T-helper 17 cell (primary cell): ENCODE measurements at places on chromosomes 13 and 19.

GRCh38 chr13:90185734-90186133 is 1161.8 kb upstream of the MIR17HG start:
- DNase-seq, result no peak

- no peak for DNase-seq
Observed at GRCh38 chr19:42555801-42556200, 27.5 kb upstream of the CEACAM1 start.

DNA sequence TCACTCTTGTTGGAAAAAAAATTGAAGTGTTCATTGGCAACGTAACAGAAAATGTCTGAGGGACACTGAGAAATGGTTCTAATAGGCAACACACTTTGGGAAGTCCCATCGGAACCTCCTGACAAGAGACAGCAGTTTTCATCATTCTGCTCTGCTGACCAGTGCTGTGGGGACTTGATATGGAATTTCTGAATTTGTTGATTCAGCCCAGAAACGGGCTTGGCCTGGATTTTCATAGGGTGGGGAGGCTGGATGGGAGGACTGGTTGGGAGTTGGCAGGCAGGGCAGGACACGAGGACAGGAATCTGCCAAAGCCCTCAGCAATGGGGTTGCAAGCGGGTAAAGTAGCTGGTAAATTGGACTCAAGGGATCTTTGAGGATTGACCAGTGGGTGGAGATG is 96.5 kb downstream of the DCT start:
- DNase-seq, result no peak

GRCh38 chr19:5632657-5633056 is 9.8 kb downstream of the SAFB start:
- no peak for DNase-seq

GRCh38 chr13:74274916-74275315 is 140.7 kb upstream of the KLF12 start:
- no peak for DNase-seq

- no peak for DNase-seq
Observed at GRCh38 chr19:47380559-47380958, 31.4 kb downstream of the DHX34 start.

GRCh38 chr19:36009633-36010379 is 1.2 kb upstream of the SYNE4 start:
- DNase-seq, result no peak

- DNase-seq, result peak; percentile 49
Observed at GRCh38 chr19:38877781-38878574, at the start of gene RINL. Gene RINL (minus strand): TSS chr19:38878275. CDS start chr19:38876742, 1,533 bp downstream.

GRCh38 chr13:113763961-113764792 is 5.2 kb downstream of the TMEM255B start:
- DNase-seq, result no peak

DNA sequence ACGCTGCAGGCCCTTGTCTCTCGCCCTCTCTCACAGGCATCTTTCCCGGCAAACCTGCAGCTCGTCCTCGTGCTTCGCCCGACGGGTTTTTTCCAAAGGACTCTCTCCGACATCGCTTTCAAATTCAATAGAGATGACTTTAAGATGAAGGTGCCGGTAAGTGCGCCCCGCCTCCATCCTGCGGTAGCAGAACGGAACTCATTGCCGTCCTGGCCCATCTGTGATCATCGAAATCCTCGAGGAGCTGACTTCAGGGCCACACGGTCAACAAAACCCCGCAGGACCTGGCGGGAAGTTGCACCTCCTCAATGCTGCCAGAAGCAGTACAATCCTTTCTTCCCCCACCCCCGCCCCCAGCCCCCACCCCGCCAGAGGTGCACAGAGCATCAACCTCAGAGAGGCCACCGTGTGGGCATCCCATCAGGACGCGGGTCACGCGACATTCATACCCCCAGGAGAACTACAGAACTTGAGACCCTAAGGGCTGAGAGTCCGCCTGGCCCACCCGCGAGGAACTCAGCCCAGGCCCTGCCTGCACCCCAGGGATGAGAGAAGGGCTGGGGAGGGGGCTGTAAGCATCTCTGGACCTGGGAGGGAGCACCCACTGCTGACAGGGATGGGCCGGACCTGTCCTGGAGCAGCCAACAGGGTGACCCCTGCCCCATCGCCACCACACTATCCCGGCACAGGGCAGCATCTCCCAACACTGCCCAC is 44.9 kb upstream of the F7 start:
- no peak for DNase-seq

DNA sequence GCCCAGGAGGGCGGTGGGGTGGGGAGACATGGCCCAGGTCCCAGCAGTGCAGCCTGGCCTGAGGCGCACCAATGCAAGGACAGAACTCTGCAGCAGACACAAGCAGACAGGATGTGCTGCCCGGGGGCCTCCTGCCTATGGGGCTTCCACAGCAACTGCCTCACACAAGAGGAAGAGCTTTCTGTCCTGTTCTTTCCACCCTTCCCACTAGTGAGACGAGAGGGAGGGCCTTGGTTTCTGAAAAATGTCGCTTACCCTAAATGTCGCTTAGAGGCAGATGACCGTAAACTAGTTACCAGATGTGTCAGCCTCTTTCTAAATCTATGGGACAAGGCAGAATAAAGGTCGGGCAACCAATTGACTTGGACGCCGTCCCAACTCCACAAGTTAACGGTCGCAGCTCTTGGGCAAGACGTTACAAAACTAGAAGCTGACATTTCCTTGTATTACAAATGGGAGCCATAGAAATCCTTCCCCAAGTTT is at the start of gene LAIR1:
LAIR1 (minus strand) TSS at position 157 of the 483 bp plus-strand sequence; CDS start at position 30, 127 bp downstream.
- DNase-seq, result no peak

GRCh38 chr19:36009220-36009619 is 607 bp upstream of the SYNE4 start:
- DNase-seq, result peak; percentile 35

GRCh38 chr13:103531278-103531677 is 465.1 kb upstream of the SLC10A2 start:
- no peak for DNase-seq

- DNase-seq, result no peak
Observed at GRCh38 chr19:38597075-38597474, 20.7 kb downstream of the MAP4K1 start.
